Subcutaneous adipose tissue (tissue), 4 donors: ENCODE measurements at places on chromosomes 6 and 20. TPM values are rescaled to one million over a fixed set of nuclear protein-coding genes. Genes with fewer than 3 reads are reported as not detected.

The GHRH gene
- not detected for total RNA-seq

The FAM217A gene
- total RNA-seq, result not detected

The SLC35F1 gene
- total RNA-seq, result 1.3 TPM

The PPIL4 gene
- total RNA-seq, result 21.3 TPM

The CPXM1 gene
- 85.5 TPM for total RNA-seq

The ZSCAN16 gene
- 4.0 TPM for total RNA-seq
